ENCODE measurements at places on chromosomes 5 and 9.

DNA sequence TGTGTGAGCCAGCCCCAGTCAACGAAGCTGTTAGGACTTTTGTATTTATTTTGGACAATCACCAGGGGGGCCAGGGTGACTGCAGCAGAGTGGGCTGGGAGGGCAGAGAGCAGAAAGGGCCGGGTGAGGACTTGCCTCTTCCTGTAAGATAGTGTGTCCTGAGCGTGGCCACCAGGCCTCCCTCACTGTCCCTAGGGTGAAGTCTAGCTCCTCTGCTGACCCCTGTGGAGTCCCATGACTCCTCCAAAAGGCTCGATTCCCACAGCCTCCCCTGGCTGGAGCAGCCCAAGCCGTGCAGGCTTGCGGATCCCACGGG is 147.8 kb downstream of the RXRA start:
- DNase-seq = no peak

GRCh38 chr5:98108497-98108896 is 665.0 kb upstream of the RGMB start:
- no peak for DNase-seq

DNA sequence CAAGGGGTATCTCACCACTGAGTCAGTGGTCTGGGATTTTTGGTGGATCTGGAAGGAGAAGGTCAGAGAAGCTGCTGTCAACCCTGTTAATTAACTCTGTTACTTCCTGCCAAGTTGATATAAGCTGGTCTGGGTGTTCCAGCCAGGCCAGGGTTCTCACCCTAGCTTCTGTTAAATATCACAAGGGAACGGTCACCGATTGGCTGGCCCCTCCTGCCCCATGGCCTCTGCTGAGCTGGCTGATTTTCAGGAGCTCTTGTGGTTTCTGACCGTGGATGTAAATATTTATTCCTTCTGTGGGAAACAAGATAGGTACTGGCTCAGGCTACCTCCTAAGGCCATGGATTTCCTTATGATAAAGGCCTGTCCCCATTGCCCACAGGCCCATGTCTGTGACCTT is 1.0 kb downstream of the ADAMTS13 start:
- no peak for DNase-seq

DNA sequence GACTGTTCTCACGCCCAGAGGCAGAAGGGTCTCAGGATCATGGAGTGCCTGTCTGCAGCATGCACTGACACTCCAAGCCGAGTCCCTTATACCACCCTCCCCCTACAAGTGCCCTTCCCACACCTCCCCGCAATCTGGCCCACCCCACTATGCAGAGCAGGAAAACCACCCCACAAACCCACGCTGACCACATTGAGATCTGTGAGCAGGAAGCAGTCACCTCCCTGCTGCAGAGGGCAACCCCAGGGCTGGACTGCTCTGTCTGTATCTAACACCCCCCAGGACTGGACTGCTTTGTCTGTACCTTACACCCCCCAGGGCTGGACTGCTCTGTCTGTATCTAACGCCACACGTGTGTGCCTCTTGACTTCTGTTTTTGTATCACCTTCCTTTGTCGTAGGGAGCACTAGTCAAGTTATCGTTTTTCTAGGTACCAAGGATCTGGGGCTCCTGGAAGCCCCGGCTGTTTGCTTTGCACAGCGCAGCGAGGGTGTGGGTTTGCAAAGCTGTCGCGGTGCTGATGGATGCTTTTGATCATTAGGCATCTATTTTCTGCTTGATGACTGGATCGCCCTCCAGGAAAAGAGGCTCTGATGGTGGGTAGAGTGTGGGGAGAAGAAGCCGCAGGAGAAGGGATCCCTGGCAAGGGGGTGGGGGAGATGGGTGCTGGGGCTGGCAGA is 21.5 kb downstream of the OLFM1 start:
- DNase-seq = no peak

DNA sequence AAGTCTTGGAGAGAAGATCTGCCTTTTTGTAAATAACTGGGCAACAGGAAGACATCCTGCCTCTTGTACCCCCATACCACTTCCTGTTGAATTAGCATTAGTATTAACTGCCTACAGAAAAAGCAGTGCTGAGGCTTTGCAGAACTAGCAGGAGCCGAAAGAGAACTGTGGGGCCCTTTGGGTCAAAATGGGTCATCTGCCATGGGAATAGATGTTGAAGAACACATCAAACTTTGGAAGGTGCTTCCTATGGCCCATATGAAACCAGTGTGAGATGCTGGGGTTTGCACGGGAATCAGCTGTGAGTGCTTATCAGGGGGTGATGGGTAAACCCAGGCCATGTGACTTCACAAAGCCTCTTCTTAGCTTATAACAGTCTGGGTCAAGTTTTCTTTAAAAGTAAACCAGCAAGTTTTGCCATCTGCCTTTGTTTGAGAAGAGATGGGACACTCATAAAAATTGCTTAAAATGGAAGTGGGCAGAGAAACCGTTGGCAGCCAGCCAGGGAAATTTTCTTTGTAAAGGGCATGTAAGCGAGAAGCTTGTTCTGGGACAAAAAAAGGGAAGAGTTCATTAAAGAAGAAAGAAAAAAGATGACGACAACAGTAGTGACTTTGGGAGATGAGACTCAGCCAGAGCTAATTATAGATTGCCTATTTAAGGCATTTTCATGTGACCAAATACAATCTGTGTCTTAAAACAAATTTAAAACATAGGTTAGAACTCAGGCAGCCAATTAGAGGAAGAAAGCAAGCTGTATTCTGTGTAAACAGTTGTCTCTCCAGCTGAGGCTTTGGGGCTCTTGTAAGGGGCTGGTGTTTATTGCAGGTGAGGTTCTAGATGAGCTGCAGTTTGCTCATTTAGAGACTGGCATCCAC is 4.4 kb downstream of the SLC25A25 start:
- peak; percentile 66 for DNase-seq

DNA sequence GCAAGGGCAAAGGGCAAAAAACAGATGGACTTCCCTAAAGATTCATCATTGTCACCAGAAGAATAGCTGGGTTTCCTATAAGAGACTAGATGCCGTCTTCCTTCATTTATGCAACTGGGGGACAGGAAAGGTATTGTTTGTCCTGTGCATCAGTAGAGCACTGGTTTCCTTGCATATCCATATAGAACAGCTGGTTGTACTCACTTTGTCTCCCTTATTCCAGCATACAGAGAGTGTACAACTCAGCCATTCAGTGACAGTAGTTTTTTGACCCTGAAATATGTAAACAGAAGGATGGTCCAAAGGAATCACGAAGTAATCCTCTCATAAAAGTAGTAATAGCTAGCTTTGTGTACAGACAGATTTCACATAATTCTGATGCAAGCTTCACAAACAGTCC is 22.5 kb upstream of the MAST4 start:
- DNase-seq = no peak

DNA sequence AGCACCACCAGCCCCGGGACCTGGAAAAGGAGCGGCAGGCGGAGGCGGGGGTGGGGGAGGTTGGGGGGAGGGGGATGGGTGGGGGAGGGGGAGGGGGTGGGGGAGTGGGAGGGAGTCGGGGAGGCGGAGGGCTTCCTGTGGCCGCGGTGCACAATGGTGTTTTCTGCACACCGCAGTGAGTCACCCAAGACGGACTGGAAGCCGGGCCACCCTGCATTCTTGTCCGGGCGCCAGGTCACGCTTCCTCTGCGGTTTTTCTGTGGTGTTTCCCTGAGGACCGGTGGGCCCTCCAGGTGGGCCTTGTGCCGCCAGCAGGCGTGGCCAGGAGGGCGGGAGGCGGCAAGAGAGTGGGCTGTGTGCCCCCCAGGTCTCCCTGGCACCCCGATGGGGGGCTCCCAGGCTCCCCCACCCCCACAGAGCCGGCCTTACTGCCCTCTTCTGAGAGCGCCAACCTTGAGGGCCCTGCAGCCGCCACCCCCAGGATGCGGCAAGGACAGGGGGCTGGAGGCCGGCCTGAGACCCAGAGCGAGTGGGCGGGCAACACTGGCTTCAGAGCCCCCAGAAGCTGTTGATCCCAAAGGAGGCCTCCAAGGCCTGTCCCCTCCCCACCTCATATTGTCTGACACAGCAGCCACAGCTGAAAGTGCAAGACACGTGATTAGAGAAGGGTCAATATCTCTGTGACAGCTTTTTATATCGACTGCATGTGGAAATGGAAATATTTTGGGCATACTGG is 11.1 kb downstream of the EXD3 start:
- DNase-seq = no peak

GRCh38 chr9:92097997-92098482 is 17.2 kb downstream of the SPTLC1 start:
- no peak for DNase-seq

GRCh38 chr9:98215821-98216220 is 23.4 kb upstream of the CORO2A start:
- DNase-seq = no peak

GRCh38 chr5:78547183-78547582 is 101.4 kb downstream of the LHFPL2 start:
- no peak for DNase-seq

DNA sequence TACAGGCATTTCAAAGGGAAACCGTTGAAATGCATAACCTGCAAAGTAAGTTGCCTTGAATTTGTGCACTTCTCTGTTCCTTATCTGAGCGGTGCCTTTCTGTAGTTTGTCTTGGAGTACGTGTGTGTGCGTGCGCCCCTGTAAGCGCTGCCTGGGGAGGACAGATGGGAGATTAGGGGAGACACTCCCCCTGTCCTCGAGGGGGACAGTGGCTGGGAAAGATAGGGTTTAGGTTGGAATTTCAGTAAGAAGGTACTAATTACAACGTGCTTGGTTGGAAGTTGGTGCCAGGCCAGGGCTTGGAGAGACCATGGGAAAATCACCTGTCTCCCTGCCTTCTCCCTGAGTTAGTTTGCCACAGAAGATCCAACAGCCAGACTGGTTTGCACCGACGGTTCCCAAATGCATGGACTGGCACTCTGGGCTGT is 73.2 kb downstream of the PIK3R1 start:
- DNase-seq = no peak

DNA sequence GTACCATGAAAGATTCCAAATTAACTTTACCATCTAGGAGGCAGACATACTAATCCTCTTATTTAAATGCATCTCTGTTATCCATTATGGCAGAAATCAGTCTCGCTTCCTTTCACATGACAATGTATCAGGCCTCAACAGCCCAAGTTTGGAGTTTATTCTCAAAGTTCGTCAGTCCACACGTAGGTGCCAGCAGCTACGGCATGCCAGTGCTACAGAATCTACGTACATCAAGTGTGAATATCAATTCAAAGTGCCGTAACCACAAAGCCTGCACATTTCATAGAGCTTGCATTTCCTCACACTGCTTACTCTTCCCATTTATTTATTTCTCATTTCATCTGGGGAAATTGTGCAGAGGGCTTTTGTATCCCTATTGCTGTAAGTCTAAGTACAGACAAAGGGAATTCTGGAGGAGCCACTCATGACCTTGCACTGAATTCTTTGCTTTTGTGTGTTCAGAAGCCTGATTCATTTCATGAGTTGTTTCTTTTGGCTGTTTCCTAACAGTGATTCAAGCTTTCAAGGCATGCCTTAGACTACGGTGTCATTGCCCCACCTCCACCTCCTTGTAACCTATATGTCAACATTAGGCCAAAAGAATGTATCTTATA is 10.0 kb downstream of the ENC1 start:
- no peak for DNase-seq

DNA sequence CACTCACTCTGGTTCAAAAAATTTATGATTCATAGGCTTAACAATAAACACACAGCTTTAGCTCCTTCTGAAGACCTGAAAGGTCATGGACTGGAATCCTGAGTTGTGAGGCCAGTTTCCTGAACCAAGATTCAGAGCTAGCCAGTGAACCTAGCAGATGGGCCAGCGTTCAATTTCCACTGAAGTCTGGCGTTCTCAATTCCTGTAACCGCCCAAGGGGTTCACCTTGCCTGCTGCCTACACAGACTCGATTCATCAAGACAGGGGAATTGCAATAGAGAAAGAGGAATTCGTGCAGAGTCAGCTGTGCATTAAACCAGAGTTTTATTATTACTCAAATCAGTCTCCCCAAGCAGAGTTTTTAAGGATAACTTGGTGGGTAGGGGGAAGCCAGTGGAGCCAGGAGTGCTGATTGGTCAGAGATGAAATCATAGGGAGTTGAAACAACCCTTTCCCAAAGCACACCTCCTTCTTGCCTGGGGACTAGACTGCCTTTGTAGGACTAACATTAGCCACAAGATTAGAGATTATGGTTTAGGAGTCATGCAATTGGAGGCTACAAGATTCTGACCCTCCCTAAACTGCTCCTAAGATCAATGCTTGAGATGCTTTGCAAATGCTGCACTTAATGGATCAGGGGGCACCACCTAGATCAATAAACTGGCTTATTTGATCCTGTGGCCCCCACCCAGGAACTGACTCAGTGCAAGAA is 117.5 kb upstream of the SHB start:
- DNase-seq = no peak

DNA sequence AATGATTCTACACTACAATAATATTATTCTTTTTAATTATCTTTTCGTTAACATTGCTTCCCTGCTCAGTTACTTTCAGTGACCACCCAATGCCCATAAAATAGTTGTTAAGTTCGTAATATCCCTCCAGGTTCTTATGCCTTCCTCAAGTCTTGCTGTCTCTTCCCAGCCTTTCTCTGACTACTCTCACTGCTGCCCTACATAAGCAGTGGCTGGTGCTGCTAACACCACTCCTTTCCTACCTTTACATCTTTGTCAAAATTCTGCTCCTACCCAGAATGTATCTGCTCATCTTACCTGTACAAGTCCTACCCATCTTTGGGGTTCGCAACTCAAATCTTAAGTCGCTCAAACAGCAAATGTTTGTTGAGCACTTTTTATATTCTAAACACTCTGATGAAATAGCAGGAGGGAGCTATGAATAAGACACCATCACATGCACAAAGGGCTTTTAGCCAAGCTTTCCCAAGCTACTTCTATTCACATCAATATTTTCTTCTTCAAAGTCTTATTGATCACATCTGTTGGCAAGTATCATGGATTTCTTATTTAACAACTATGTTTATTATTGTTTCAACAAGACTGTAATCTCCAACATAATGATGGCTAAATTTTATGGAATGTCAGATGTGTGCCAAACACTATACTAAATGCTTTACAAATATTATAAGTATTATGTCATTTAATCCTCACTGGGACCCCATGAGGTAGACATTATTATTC is 29.5 kb downstream of the SLC25A46 start:
- no peak for DNase-seq

DNA sequence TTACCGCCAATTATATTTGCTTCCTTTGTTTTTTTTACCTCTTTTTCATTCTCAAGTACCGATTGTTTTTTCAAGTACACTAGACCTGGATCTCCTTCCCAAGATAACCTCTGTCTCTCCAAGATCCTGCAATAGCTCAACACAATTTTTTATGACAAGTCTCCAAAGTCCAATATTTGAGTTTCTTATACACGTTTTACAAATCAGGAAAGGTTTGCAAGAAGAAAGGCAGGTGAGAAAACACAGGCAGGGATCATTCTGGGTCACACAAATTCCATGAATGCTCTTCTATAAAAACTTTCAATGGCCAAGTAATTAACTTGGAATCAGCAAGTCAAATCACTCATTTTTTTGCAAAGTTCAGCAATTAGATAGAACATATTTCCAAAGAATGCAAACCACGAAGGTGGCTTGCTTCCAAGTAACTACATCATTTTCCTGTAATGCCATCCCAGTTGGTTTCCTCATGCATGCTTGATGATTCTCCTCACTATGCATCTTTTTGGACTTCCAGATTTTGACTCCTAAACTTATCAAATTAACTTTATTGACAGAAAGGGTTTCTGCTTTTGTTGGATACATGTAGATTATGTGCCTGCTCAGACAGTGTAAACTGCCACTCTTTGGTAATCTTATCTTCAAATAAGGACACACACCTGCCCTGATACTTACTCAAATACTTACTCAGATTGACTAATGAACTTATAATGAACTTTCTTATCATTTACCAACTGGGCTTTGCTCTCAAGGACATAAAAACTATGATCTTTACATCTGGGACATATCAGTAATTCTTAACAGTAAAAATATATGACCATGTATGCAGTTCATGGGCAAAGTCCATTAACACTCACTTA is 24.7 kb upstream of the IFNE start:
- no peak for DNase-seq

- DNase-seq = peak; percentile 16
Measured at GRCh38 chr5:134659456-134659855, 10.9 kb downstream of the SEC24A start.
